ENCODE measurements at places on chromosomes 1 and 21.

DNA sequence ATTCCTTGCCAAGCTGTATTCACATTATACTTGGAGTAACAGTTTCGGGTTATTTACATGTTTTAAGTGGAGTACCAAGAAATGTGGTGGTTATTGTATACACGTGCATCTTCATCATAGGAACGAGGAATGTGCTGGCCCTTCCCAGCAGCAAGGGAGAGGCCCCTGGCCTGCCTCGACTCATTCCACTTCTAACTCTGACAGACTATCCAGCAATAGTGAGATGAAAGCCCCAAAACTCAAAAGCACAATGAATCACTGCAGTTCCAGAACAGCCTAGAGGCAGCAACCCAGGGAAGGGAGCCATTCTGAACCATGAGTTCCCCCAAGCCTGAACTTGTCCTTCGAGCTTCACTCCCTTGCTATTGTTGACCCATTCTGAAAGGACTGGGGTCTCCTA, 23.1 kb downstream of the FAM89A start:
- no peak for DNase-seq

DNA sequence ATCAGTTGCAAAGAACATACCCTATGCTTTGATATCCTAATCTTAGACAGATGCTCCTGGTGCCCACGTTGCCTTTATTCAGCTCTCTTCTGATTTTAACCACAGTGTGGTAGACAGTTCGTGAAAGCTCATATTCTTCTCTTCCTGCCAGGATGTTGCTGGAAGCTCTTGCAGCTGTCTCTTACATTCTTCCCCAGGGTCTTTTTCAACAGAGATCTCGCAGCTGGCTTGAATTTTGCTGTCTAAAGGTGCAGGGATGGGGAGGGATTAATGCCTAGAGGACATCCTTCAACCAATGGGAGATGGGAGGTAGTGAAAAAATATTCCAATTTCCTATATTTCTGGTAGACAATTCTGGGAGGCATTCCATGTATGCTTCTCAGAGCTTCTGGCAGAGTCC, 150.0 kb upstream of the APP start:
- no peak for DNase-seq

- DNase-seq = no peak
Observed at GRCh38 chr1:227996187-227996950, 10.4 kb upstream of the WNT3A start.

DNA sequence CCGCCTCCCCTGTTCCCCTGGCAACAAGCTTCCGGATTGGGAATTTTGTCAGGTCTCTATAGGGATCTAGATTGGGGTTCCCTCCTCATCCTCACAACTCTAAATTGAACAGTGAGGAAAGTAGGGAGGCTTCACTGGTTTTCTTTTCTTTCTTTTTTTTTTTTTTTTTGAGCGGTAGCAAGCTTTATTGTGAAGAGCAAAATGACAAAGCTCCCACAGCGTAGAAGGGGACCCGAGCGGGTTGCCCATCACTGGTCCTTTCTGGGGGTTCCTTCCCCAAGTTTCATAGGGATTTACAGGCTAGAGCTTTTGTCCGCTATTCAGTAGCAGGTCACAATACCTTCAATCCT, 10.3 kb downstream of the ARHGEF2 start:
- no peak for DNase-seq

GRCh38 chr1:228846952-228847351, 111.7 kb downstream of the RHOU start:
- no peak for DNase-seq

GRCh38 chr1:50775740-50776139, 184.3 kb downstream of the FAF1 start:
- DNase-seq = no peak

- no peak for DNase-seq
Observed at GRCh38 chr1:17250601-17251000, 1.7 kb downstream of the PADI3 start.
